NCI-H1417 treated with DMSO at 0.1 percent for 48 hours (cell line): ENCODE measurements at places on chromosomes 2 and 18.

- DNase-seq: no peak
Observed at GRCh38 chr2:238821944-238822670, 25.8 kb upstream of the TWIST2 start.

GRCh38 chr18:57983472-57983871 is 60.6 kb upstream of the NEDD4L start:
- DNase-seq: no peak

DNA sequence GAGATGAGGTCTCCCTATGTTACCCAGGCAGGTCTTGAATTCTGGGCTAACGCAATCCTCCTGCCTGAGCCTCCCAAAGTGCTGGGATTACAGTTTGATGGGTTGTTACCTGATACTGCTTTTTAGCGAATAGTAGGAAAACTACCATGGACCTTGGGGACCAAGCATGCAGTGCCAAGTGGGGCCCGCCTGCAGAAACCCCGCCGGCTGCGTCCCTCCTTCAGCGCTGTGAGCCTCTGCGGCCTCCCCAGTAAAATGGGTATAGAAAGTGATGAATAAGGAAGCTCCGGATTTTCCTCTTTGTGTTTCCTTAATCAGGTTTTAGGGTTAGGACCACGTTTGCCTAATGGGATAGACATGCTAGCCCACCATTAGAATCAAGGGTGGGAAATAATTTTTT is 30.4 kb downstream of the RAMP1 start:
- no peak for DNase-seq

DNA sequence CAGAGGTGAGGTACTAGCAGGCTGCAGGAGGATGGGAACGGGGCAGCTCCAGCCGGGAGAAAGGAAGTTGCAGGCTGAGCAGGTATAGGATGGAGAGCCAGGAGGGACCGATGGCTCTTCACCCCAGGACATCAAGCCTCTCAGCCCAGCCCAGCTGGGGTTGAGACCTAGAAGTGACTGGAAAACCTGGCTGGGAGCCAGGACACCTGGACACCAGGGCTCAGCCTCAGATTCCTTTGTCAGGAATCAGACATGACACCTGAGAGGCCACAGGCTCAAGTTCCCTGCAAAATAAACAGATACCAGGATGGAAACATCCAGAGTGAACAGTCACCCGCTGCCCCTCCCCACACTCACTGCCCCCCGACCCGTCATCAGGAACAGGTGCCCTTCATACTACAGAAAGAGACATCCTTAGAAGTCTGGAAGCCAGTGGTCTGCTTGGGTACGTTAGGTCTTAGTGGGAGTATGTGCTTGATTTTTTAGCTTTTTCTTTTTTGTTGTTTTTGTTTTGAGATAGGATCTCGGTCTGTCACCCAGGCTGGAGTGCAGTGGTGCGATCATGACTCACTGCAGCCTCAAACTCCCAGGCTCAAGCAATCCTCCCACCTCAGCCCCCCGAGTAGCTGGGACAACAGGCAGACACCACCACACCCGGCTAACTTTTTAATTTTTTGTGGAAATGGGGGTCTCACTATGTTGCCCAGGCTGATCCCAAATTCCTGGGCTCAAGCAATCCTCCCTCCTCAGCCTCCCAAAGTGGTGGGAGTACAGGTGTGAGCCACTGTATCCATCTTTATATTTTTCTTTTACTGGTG is 95.7 kb upstream of the STPG4 start:
- no peak for DNase-seq
